ENCODE measurements at places on chromosomes 4 and X.

DNA sequence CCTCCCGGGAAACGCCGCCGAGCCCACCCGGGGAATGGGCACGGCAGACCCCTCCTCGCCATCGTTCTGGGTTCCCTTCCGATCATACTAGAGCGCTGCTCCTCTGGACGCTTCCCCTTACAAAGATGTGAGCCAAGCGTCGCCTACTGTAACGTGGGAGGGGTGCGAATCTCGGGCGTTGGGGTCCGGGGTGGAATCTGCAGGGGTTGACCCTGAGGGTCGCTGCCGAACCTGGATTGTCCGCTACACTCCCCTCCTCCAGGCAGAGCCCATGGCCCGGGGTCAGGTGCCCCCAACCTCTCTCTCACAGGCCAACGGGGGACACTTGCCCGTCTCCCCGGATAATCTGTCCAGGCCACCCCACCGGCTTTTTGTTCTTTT is 13.8 kb downstream of the BCOR start:
- no peak for DNase-seq

GRCh38 chr4:114734594-114734993 is 136.0 kb downstream of the UGT8 start:
- no peak for DNase-seq

- no peak for DNase-seq
These were observed 69.6 kb downstream of the TBCK start for GRCh38 chr4:106246441-106246840.

DNA sequence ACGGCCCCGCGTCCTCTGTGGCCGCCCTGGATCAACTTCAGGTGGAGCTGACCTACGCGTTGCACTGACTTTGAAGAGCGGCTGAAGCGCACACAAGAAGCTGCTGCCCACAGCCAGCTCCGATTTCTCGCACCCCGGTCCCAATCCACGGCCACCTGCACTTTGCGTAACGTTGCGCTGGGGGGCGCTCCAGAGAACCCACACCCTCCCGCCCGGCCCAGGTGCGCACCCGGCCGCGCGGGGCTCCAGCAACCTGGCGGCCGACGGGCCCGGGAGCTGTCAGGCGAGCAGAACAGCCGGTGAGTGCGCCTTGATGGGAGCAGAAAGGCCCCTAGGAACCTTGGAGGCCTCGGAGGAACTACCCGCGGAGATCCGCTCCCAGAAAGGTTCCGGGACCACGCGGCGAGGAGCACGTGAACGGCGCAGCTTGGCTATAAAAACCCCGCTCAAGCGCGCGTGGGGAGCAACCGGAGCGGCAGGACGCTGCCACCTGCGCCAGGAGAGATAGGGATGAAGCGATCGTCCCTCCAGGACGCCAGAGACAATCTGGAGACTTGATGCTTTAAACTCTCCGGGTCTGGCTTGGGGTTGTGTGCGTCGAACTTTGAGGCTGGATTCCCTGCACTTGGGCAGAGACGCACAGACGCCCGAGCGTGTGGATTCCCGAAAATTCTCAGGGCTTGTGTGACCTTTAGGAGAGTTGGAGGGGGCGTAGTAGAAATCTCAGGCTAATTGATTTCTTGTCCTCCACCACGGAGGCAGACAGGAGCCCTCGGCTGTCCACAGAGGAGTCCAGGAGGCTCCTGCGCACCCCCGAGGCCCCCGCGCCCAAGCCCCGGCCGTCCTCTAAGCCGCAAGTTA is 591 bp upstream of the NWD2 start:
- no peak for DNase-seq

DNA sequence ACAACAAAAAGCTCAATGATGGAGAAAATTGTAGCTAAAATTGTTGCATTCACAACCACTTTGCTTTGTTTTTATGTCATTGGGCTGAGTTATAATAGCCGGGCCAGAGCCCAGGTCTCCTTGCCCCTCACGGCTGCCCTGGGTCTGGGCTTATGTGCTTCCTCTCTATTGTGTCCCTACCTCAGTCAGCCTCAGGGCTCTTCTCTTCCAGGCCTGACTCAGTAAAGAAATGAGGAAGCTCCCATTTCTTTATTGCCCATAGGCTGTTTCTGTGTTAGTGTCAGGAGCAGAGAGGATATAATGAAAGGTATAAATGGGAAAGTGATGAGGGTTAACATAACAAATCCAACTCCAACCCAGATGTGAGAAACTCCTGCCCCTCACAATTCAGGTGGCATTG is 18.0 kb downstream of the BST1 start:
- no peak for DNase-seq

Data from activated CD4-positive, alpha-beta T cell treated with anti-CD3 and anti-CD28 coated beads, Interleukin-2, Interleukin-4, amounts not matched to agents 100 ng/mL and 50 ng/mL, durations not matched to agents 16 hours and 8 hours (primary cell).